Hematopoietic multipotent progenitor cell treated with erythropoietin and hydrocortisone succinate and interleukin-3 and kit ligand, for 4 days (in vitro differentiated cells): ENCODE measurements at places on chromosomes 5 and 9.

DNA sequence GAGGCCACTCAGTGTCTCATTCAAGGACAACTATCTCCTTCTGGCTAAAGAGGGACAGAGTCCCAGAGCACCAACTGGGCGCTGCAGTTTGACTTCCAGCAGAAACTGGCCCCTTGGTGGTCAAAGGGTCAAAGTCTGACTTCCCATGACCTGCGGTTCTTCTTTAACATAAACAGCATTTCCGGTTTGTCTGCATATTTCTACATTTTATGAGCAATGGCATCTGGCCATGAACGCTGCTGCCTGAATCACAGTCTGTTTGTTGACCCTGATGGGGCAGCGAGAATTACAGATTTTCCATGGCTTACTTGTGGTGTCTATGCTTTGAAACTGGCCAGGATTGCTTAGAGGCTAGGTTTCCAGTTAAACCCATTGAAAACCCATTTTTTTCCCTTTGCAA, 1.3 kb downstream of the TNFSF15 start:
- no peak for DNase-seq

DNA sequence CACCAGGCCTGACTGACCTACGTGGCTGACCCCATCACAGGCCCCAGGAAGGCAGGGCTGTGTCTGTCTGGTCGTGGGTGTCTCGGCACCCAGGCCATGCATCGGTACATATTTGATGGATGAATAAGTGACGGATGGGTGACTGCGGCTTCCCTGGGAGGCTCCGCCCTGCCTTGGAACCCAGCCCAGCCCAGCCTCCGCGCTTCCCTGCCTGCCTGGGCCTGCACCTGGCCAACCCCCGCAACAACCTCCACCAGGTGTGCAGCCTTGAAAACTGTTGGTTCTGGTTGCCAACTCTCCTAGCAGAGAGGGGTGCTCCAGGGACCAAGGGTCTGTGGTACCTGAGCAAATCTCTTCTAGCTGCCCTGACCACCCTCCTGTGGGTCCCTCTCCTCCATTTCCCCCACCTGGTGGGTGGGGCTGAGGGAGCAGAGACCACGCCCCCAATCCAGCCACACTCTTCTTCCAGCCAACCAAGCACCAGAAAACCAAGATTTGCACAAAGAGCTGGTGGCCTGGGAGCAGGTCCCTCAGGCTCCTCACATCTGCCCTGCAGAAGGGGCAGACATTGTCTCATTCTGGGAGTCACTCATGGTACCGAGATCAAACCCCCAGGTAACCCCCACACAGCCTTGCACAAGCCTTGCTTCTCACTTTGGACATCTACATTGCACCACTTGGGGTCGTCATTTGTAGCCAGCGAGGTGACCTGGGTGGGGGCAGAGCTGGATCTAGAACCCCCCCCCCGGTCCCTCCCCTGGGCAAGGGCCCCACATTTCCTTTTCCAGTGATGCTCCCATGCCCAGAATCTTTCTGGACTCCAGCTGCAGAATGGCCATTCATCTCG, 100.6 kb upstream of the IER5L start:
- no peak for DNase-seq

- DNase-seq, result no peak
These were observed 174.4 kb downstream of the EBF1 start for GRCh38 chr5:158925314-158925713.

GRCh38 chr5:99378443-99378842, 449.6 kb upstream of the CHD1 start:
- no peak for DNase-seq

- no peak for DNase-seq
These were observed 135.3 kb downstream of the ROR2 start for GRCh38 chr9:91814753-91815152.

GRCh38 chr5:176929654-176930053, 30.5 kb upstream of the HK3 start:
- peak; percentile 27 for DNase-seq

DNA sequence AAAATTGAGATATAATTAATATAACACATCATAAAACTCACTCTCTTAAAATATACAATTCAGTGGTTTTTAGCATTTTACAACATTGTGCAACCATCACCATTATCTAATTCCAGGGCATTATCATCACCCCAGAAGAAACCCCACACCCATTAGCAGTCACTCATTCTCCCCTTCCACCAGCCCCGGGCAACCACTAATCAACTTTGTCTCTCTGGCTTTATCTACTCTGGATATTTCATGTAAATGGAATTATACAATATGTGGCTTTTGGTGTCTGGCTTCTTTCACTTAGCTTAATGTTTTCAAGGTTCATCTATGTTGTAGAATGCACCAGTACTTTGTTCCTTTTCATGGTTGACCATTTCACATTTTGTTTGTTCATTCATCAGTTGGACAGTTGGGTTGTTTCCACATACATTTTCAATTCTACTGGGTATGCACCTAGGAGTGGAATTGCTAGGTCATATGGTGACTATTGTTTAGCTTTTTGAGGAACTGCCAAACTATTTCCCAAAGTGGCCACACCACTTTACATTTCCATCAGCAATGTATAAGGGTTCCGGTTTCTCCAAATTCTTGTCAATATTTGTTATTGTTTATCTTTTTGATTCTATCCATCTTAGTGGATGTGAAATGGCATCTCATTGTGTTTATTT, 62.4 kb downstream of the MARCHF3 start:
- peak; percentile 65 for DNase-seq

- no peak for DNase-seq
These were observed 83.2 kb downstream of the WNK2 start for GRCh38 chr9:93267091-93267541.

DNA sequence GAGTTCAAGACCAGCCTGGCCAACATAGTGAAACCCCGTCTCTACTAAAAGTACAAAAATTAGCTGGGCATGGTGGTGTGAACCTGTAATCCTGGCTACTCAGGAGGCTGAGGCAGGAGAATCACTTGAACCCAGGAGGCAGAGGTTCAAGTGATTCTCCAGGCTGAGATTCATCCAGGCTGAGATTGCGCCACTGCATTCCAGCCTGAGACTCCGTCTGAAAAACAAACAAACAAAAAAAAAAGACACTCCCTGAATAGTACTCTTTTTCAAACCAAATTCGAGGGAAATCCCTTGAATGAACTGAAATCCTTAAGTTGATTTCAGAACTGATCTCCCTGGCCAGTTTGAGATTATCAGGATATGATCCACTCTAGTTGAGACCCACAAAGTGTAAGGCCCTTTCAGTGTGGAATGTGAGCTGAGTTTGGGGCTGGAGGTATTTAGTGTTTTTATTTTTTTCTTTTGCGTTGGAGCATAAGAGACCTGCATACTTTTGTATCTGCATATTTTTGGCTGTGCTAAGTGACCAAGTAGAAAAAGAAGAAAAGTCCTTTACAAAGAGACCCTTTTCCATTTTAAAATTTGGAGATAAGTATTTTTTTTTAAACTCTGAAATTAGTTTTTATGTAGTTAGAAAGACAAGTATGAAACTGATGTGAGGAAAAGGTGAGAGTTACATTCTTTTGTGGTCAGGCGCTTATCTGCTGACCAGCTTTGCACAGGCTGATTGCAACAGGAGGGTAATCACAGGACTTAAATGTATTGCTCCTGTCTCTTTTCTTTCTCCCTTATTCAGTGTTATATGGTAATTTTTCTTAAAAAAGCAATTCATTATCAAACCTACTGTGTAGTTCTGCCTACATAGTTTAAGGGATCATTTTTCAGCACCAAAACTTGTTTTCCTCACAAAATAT, 42.9 kb downstream of the TMEFF1 start:
- DNase-seq, result peak; percentile 37

DNA sequence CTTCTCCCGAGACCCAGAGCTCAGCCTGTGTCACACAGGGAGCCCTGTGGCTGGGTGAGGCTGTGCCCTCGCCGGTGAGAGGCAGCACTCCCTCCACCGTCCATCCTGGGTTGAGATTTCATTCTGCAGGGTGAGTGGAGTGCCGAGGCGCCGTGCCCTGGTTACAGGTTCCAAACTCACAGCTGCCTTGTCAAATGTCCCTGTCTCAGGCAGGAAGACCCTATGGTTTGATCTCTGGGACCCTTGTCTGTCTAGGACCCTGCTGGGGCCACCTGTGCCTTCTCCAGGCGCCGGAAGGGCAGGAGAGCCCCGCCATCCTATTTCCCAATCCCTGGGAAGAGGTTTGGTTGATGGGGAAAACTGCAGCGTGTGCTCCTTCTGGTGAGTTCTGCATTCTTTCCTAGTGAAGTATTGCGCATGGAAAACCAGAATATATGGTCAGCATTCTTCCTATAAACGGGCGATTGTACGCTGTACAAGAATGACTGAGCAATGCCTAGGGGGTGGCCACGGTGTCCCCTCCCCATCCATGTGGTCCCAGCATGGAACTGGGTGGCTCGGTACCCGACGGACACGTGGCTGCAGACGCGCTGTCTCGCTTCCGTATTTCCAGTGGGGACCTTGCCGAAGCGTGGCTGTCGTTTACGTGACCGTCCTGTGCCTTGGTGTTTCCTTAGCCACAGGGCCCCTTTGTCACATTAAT, 95.9 kb upstream of the COL5A1 start:
- DNase-seq, result peak; percentile 13

GRCh38 chr5:153880106-153880505, 158.6 kb downstream of the FAM114A2 start:
- no peak for DNase-seq

DNA sequence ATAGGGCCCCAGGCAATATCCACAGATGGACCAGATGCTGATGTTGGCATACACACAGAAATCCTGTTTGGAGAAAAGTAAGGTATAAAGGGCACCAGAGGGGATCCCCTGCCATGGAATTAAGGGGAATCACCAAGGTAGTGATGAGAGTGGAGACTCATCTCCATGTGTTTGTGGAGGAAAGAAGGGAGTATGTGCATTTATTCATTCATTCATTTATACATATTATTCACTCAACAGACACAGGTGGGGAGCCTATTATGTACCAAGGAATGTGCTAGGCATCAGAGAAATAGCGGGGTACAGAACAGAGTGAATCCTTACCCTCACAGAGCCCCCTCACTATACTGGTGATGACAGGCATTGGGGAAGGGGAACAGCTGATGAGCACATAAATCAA, 116.8 kb upstream of the IL12B start:
- no peak for DNase-seq

- no peak for DNase-seq
These were observed 30.6 kb downstream of the ZNF169 start for GRCh38 chr9:94289691-94290090.
